ENCODE measurements at places on chromosomes 3 and 15.

DNA sequence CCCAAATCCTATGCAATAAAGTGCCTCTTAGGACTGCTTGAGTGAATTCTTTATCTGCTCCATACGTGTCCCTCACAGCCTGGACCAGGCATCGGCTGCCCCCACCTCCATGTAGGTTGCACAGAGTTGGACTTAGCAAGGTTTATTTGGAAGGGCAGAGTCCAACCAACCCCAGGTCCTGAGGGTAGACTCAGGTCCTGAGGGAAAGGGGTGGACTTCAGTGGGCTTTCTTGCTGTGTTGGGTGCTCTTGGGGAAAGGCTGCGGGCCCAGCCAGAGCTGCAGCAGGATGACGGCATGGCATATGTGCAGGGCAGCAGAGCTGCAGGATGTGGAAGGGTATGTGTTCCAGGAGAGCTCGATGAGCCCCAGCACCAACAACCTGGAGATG lies 6.5 kb downstream of the ALG3 start:
- DNase-seq = no peak

- peak; percentile 89 for DNase-seq
Observed at GRCh38 chr3:50365080-50365841, 5.9 kb upstream of the TMEM115 start.

GRCh38 chr3:193897288-193897687 lies 238.7 kb upstream of the HES1 start:
- no peak for DNase-seq

- no peak for DNase-seq
Observed at GRCh38 chr3:124373524-124373923, 356.7 kb upstream of the UMPS start.

GRCh38 chr3:44890258-44890657 lies 15.8 kb downstream of the TGM4 start:
- no peak for DNase-seq

DNA sequence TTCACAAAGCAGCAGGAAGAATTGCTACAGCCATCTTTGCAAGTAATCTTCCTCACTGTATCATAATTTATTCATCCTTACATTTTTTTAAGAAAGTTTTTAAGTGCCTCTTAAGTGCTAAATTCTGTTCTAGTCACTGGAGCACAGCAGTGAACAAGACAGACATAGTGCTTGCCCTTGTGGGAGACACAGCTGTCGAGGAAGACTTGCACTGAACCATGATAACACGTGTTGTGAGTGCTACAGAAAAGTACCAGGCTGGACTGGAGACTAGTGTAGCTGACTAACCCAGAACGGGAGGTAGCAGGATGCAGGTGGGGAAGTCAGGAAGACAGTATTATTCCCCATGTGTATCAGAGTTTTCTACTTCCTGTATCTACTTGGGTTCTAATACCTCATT lies 300.6 kb downstream of the TBL1XR1 start:
- no peak for DNase-seq

DNA sequence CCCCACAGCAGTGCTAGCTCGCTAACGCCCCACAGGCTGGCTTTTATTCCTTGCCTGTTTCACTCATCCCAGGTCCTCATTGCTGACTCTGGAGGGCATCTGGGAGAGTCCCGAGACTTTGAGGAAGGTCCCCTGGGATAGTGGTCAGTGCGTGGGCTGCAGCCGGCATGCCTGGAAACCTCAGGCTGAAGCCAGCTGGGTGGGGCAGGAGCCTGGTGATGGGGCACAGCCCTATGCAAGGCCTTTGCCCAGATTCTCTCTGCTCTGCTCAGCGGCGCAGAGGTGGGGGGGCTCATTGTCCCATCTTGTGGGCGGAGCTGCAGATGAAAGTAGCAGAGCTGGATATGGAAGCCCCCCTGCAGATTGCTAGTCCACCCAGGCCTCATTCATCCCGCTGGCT lies 55.7 kb upstream of the SMAD6 start:
- DNase-seq = no peak
